ENCODE measurements at places on chromosomes 4 and X.

DNA sequence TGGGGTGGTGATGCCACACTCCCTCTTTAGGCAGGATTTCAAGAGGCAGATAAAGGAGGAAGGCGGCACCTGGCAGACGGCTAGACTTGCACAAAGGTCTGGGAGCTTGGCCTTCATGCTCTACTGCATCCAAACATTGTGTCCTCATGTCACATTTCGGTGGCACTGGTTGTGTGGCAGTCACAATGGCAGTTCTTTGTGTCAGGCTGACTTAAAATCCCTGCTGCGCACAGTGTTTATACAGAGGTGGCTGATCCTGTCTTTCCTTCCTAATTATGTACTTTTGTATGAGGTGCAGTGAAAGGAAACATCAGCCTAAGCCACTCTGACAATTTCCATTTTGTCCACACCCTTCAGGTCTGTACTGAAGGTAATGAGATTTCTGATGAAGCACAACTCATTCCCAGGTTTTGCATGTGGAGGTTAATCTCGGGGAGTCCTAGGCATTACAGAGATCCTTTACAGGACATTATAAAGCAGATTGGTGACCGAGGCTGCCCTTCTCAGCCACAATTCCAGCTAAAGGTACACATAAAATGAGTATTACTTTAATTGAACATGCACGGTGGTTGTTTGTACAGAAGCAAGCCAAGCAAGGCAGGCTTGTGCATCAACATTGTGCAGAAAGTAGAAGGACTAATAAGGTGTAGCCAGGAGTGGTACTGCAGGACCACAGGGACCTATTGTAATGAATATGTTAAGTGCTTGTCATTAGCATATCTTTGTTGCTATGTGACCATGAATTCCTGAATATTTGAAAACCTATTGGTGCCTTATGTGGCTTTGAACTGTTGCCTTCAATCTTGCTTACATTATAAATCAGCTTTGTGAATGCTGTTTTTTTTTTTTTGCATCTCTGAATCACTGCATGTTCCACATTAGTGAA is 147.6 kb downstream of the STK32B start:
- no peak for DNase-seq

GRCh38 chr4:83115000-83115399 is 471 bp upstream of the PLAC8 start:
- DNase-seq, result no peak

- DNase-seq, result no peak
These were observed 11.2 kb downstream of the FAM9C start for GRCh38 chrX:13033193-13033592.

GRCh38 chr4:96035727-96036126 is 195.8 kb downstream of the PDHA2 start:
- DNase-seq, result no peak

- no peak for DNase-seq
These were observed 53.6 kb downstream of the DDX60 start for GRCh38 chr4:168264903-168265302.

- DNase-seq, result no peak
These were observed 763.0 kb downstream of the DMD start for GRCh38 chrX:32448320-32448719.

DNA sequence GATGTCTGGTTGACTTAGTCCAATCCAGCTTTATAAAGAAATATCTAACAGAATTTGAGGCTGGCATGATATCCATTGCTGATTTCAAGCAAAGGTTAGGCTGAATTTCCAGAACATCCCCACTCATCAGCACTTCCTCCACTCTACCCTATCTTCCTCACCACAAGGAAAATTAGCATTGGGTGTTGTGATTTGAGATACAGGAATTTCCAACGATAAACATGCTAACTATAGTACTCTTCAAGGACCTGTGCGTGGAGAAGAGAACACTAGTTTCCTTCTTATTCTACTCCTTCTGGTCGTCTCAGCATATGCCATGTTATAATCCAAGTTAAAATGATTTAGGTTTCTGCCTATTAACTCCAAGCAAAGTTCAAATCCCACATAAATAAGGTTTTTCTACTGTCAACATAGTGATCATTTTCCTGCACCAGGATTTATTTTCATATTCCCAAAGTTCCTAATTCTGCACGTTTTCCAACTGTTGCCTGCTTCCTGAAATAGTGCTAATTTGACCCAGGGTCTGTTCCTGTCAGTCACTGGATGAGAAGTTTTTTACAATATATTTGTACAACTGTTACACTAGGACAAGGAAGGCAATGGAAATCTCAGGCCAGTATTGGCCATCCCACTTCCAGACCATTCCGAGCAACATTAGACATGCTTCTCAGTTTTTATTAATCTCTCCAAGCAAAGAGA is 177.6 kb upstream of the EDNRA start:
- DNase-seq, result no peak

GRCh38 chr4:94665500-94666404 is 92.0 kb upstream of the BMPR1B start:
- DNase-seq, result no peak

- DNase-seq, result no peak
These were observed 13.9 kb downstream of the TMEM165 start for GRCh38 chr4:55409468-55410171.

DNA sequence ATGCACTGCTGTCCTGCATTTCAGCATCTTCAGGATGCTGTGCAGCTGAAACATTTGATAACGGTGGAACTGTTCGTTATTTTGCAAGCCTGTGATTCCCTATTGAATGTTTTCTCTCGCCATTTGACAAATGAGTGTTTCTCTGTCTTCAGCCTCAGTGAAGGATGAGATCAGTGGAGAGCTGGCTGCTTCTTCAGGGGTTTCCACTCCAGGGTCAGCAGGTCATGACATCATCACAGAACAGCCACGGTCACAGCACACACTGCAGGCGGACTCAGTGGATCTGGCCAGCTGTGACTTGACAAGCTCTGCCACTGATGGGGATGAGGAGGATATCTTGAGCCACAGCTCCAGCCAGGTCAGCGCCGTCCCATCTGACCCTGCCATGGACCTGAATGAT is 52.6 kb downstream of the HTT start:
- DNase-seq, result no peak

DNA sequence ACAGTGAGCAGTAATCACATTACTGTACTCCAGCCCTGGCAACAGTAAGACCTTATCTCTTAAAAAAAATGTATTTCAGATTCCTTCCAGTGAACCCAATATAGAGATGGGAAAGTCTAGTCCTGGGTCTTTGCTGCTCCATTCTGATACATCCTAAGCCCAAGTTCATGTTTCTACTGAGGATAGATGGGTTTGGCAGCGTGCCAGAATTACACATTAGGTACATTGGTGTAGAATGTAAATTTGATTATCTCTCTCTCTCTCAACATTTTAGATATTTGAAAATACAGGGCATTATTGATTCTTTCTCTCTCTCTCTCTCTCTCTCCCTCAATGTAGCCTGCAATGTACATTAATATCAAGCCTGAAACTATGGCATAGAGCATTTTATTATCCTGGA is 43.5 kb upstream of the ZNF330 start:
- DNase-seq, result no peak

- no peak for DNase-seq
These were observed 11.7 kb upstream of the GNRHR start for GRCh38 chr4:67765928-67766327.
